ENCODE measurements at places on chromosomes 16 and 17.

DNA sequence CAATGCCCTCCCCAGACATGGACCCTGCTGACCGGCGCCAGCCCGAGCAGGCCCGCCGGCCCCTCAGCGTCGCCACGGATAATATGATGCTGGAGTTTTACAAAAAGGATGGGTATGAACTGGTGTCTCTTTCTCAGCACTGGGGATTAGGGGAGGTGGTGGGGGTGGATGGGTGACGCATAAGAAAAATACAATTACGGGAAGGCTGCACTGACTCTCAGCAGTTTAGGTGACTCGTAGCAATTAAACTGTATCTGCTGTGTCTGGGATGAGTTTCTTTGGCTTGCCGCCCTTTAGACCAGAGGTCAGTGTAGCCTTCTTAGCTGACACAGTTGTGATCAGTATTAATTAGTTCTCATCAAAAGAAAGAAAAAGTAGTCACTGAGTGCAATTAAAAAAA is 59.0 kb downstream of the ELAC2 start:
- no peak for DNase-seq

GRCh38 chr16:53529513-53529912 is 26.5 kb upstream of the AKTIP start:
- DNase-seq: peak; percentile 88

DNA sequence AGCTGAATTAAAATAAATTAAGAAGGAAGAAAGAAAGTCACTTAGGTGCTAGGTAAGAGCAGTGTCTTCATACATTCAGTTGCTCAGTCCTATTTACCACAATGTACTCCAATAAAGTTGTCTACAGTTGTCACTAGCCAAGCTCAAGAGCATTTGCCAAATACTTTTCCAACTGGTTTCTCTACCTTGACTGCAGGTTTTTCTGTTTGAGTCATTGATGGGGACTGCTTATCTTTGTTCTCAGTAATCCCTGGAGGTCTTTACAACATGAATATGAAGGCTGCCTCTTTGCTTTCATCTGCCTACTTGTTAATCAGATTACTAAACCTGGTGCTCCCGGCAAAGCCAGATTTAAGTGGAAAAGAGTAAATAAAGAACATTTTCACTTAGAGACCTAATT is 64.6 kb upstream of the CLEC18B start:
- DNase-seq: no peak

GRCh38 chr17:80316431-80316830 is 55.8 kb downstream of the RNF213 start:
- no peak for DNase-seq

- no peak for DNase-seq
Observed at GRCh38 chr16:4534151-4534790, 4.3 kb downstream of the CDIP1 start.

DNA sequence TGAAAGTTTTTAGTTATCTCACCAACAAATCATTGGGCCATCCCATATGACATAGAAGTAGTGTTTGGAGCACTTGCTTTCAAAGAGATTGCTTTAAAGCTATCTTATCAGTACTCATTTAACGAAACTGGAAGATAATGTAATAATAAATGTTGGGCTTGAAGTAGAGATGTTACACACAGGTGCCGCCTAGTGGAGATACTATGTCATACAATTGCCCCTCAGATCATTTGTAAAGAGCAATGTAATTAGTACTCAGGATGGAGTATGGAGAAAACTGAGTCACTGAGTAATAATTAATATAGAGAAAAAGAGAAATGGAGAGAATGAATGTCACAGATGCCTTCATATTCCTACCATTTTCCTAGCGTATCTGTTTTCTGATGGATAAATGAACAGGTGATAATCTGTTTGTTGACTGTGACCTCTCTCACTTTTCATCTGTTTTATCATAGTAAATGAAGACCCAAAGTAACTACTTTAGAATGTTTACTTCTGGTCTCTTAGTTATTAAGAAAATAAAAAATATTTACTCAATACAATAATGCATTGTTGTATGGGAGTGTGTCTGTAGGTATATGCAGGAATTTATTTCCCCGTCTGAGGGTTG is 80.4 kb downstream of the EFCAB5 start:
- peak; percentile 33 for DNase-seq

GRCh38 chr17:41691031-41691777 is 2.5 kb downstream of the EIF1 start:
- no peak for DNase-seq

- DNase-seq: no peak
Observed at GRCh38 chr16:67966549-67967182, 1.8 kb downstream of the SLC12A4 start.

DNA sequence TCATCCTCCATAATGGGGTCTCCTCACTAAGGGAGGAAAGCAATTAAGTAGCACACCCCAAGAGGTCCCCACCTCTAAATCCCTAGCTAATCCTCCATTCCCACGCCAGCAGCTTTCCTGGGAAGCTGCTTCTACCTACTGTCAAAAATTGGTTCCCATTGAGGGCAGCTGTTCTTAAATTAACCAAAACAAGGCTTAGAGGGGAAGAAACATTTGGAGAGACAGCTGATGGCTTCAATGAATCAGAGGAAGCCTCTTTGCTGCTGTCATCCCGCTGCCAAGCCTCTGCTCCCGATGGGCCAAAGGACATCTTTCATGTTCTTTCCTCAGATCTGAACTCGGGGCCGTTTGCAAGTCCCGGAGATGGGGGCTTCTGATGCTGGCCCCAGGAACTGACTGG is 26.6 kb downstream of the AIPL1 start:
- no peak for DNase-seq

- no peak for DNase-seq
Observed at GRCh38 chr16:12988071-12988470, 86.7 kb downstream of the SHISA9 start.

GRCh38 chr17:75695141-75695829 is 26.0 kb upstream of the ITGB4 start:
- no peak for DNase-seq

GRCh38 chr17:42543190-42544079 is 7.4 kb downstream of the NAGLU start:
- DNase-seq: no peak

DNA sequence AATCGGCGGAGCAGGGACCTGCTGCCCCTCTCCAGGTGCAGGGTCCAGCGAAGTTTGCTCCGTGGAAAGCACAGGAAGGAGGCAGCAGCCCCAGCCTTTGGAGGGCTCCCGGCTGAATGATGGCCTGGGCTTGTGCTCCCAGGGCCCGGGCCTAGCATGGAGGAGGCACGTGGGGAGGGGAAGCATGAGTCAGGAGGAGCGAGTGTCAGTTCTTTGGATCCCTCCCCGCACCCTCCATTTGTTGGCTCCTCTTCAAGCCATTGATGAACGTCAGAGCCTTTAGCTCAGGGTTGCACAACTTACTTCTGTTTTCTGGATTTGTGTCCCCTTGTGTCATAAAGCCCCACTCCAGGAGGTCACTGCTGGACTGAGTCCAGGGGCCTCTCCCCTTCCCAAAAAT is 25.8 kb downstream of the TTYH2 start:
- DNase-seq: no peak

DNA sequence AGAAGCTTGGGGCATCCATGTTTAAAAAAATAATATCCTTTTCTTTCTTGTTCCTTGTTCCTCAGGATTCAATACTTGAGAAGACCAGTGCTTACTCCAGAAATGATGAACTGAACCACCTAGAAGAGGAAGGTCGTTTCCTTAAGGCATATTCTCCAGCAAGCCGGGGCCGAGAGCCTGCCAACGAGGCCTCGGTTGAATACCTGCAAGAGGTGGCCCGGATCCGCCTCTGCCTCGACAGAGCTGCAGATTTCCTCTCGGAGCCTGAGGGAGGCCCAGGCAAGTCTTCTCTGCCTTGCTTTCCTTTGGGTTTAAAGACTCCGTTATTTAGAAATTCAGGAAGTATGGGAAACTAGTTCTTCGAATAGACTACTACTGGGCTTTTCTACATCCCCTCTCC is 42.5 kb upstream of the ENDOV start:
- no peak for DNase-seq

DNA sequence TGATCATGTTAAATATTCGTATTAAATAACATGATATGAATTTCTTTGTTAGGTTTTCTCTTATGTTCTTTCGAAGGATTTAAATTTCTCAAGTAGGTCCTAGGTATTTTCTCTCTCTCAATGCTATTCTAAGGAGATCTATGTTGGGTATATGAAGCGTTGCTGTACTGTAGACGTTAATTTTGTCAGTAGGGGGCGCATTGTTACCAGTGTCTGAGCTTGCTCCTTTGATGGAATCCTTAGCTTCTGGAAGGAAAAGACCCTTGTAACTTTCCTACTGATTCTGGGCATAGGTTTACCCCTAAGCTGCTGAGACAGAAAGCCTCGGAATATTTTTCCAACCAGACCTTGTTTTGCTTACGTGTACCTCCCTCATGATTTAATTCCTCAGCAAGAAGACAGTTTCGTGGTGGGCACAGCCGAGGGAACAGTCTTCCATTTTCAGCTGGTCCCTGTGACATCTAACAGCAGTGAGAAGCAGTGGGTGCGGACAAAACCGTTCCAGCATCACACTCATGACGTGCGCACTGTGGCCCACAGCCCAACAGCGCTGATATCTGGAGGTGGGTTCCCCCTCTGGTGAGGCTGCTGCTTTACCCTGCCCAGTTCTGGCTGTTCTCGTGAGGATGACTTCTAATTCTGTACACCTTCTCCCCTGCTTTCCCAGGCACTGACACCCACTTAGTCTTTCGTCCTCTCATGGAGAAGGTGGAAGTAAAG is 17.9 kb downstream of the UTP4 start:
- peak; percentile 25 for DNase-seq

GRCh38 chr17:29645515-29646051 is 22.9 kb upstream of the CORO6 start:
- DNase-seq: no peak

GRCh38 chr17:50153650-50154575 is 3.4 kb upstream of the PPP1R9B start:
- no peak for DNase-seq

DNA sequence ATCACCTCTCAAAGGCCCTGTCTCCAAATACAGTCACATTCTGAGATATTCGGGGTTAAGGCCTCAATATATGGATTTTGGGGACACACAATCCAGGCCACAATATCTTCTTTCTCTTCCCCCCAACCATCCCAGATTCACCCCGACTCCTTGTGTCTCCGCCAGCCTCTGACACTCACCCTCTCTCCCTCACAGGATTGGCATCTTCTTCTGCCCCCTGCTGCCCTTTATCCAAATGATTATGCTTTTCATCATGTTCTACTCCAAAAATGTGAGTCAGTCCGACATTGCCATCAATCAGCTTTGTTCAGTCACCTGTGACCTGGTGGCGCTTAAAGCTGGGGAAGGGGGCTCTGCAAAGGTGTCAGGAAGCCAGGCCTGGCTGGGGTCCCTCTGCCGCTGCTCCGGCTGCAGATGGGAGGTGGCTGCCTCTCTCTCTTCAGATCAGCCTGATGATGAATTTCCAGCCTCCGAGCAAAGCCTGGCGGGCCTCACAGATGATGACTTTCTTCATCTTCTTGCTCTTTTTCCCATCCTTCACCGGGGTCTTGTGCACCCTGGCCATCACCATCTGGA is 35.1 kb downstream of the GDE1 start:
- DNase-seq: no peak

GRCh38 chr16:70675851-70676513 is 9.9 kb downstream of the MTSS2 start:
- DNase-seq: no peak

DNA sequence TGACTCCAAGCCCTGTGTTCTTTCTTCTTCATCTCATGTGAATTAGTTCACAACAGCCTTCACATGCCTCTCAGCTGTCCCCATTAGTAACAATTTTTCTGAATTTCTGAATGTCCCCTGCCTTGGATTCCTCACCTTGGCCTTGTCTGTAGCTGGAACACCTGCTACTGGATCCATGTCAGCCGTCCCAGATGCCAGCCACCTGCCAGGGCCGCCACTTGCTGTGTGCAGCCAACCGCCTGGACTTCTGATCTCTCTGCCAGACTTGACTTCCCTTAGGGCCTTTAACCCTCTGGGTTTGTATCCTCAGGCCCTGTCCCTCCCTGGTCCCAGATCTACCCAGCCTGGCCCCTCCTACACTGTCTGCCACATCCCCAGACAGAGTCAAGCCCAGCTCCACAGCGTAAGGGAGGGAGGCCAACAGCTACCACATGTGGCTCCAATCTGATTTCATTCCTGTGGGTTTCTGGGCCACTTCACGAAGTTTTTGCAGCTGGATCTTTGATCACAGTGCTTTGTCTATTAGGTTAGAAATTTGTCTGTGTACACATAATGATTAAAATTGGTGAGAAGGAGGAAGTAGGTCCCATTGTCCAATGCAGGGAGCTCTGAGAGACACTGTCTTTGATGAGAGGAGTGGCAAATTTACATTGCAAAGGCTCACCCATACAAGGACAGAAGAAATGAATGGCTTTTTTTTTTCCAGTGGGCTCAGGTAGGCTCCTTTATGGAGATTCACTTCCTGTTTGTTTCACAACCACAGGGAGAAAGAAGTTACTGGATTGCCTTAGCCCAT is 15.3 kb downstream of the MPP2 start:
- DNase-seq: no peak

- DNase-seq: no peak
Observed at GRCh38 chr16:86872131-86872530, 293.8 kb downstream of the FOXL1 start.

DNA sequence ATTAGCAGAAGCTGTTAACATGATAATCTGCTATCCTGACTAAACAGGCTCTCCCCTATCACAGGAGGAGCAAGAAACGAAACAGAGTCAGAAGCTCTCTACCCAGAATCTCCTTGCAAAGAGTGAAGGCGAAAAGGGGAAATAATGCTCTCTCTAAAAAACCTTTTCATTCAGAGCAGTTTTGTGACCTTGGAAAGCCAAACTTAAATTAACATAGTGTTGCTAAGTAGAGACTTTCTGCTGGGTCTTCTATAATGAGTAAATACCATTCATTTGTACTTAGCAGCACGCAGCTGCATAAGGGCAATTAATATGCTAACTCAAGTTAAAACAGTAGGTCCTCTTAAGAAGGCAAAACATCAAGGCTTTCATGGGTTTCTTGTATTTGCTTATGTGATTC is 101.7 kb upstream of the GPR139 start:
- no peak for DNase-seq

- DNase-seq: no peak
Observed at GRCh38 chr17:15483431-15483830, 16.0 kb upstream of the CDRT4 start.

- no peak for DNase-seq
Observed at GRCh38 chr16:57764006-57764340, 28.4 kb downstream of the KATNB1 start.

- DNase-seq: no peak
Observed at GRCh38 chr17:56819030-56819429, 14.7 kb downstream of the C17orf67 start.

DNA sequence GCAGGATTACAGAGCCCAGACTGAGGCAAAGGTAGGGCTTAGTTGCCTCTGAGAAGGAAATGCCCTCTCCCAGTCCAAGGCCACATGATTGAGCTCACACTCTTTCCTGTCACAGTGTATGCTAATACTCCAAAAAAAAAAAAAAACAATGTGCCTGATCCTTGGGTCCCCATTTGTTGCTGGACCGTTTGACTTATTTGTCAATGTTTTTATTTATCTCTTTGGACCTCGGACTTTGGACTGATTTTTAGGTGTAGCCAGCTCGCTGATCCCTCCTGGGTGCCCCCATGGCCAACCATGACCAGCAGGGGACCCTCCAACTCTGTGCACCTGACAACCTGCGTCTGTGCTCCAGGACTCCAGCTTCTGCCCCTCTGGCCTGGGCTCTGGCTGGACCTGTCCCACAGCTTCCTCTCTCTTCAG is 622 bp upstream of the CCL16 start:
- DNase-seq: no peak

All from NCI-H1105 (cell line).